SIG-M5 (cell line): ENCODE measurements at places on chromosomes 1 and 21.

GRCh38 chr1:23421753-23422240, 2.8 kb downstream of the TCEA3 start:
- DNase-seq: no peak

DNA sequence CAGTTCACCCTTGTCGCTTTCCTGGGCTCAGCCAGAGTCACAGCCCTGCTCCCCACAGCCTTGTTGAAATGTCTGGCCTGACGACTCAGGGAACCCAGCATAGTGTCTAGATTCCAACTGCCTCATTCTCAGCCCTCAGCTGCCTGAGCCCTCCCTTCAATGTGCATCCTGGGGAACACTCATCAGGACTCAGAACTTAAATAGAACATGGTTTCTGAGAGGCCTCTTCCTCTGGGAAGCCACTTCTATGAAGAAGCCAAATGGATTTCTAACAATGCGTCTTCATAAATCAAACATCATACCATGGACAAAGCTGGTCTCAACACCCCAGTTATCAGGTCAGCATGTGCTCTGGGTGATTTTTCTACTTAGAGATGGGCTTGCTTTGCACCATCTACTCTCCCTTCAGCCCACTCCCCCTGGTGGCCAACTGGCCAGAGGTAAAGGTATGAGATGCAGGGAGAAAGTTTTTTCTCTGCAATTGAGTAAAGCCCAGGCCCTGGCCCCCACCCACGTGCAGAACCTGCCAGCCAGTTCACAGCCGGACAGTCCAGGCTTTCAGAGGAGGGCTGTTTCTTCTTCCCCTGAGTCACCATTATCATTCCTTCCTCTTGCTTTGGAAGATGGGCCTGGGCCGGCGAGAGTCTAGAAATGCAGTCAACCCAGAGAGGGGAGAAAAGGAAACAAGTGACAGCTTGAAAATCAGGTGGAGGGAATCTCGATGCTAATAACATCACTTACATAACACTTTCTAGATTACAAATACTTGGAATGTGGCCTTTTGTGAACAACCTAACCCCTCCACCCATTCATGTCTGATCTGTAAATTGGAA, 32.1 kb downstream of the CD244 start:
- peak; percentile 9 for DNase-seq

- no peak for DNase-seq
These were observed 114.6 kb upstream of the NEK7 start for GRCh38 chr1:198042168-198042567.

DNA sequence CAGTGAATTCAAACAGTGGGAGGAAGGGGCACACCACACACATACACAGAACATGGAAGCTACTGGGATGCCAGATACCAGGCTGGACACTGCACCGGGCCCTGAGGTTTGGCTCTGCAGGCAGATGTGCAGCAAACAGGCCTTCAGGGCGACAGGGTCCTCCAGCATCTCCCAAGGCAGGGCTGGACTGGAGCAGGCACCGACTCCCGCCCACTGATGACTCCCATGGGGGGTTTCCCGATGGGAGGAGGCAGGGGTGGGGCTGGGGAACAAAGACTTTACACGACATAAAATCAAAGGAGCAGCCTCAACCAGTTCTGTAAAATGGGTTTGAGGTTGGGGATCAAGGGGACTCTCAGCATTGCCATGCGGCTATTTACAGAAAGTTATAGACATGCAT, 118.1 kb downstream of the SYT2 start:
- DNase-seq: no peak

DNA sequence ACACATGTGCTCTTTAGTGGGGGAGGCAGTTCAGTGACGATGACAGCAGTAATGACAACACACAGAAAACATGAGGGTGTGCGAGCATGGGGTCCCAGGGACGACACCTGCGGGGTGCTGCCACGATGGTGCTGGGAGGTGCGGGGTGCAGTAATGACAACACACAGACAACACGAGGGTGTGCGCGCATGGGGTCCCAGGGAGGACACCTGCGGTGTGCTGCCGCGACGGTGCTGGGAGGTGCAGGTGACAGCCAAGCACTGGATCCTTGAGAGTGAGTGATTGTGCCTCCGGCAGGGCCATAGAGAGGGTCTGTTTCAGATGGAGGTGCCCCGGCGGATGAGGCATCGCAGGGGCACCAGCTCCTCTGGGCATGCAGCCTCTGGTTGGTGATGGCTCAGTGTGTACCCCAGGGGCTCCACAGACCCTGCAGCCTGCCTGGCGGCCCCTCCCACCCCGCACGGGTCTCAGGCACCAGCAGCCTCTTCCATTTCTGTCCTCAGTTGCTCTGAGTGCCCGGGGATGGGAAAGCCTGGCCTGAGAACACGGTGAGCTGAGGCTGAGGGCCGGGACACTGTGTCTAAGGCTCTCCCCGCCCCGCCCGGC, 191.7 kb upstream of the ARHGEF16 start:
- no peak for DNase-seq

DNA sequence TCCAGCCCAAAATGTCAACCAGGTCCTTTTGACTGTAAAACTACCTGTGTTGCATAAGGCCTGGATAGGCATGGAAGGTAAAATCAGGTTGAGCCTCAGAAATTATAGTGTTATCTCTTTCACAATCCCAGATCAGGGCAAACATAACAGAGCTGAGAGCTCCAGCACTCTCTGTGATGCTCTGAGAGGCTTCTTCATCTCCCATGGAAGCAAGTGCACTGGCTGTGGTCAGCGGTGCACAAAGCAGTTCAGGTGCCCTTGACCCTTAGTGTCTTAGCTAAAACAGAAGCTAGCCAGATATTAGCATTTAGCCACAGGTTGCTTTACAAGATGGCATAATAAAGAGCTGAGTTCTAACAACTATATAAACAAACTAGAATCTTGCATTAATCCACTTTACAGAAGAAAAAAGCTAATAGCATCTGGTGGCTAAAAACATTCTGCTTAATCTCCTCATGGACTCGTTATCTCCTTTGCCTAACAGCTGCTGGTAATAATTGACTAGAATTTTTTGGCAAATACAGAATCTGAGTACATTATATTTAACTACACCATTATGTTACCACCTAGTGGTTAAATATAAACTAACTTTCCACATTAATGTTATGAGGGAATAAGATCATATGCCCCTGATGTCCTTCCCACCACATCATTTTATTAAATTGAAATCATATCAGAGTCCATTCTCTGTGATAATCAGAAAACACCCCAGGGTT, 25.6 kb upstream of the POGK start:
- no peak for DNase-seq

DNA sequence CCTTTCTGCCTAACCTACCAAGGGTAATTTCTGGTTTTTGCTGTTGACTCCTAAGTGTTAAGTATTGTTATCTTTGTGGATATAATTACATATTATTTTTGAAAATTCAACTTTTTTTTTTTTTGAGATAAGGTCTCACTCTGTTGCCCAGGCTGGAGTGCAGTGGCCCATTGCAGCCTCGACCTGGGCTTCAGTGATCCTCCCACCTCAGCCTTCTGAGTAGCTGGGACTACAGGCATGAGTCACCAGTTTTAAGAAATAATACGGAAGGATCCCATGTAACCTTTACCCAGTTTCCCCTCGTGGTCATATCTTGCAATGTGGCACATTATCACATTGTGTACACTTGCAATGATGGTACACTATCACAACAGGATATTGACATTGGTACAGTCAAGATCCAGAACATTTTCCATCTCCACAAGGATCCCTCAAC, 3.1 kb downstream of the CHD1L start:
- DNase-seq: peak; percentile 44

DNA sequence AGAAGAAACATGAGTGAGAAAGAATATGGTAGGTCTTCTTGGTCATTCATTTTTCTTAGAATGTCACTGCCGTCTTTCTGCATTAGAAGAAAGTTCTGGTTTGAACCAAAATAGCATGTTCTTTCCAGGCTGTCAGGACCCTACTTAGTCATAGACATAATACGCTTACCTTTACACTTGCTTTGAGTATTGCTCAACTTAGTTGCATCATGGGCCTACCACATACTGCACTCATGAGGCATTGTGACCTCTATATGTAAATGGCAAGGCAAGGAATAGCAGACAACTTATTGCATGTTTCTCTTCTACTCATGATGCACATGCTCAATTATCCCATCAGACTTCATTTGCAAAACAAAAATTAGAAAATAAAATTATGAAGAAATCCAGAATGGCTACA, 415.0 kb downstream of the HLX start:
- no peak for DNase-seq

DNA sequence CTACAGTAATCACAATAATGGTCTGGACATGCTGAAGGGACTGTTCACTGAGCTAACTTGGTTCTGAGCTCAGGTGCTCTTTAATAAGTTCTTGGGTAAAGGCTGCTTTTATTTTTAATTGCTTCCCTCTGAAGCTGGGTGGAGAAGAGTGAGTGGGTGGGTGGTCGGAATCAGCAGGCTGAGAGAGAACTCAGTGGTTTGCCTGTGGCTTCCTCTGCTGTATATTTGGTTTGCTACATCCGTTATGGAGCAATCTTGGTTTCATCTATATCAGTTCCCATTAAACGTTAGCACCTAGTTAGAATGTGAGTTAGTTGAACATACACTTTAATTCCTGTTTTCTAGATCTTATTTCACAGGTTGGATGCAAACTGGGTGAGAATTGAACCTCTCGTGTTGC, 23.3 kb downstream of the CNIH4 start:
- peak; percentile 84 for DNase-seq

DNA sequence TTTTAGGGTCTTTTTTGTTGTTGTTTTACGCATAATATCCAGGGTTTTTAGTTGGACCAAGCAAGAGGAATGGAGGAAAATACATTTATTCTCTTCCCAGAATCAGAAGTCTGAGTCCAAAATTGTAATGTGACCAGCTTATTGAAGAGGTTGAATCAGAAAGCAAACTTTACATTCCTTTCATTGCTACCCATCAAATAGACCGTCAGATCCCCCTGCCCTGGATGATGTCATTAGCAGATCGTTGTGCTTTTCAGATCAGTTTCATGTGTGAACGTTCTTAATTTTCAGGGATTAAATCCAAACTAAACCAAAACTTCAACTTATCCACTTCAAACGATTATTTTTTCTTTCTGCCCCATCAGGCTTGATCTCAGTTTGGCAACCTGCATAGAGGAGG, 85.7 kb upstream of the NGF start:
- no peak for DNase-seq

- DNase-seq: peak; percentile 80
These were observed 18.6 kb downstream of the AZIN2 start for GRCh38 chr1:33099290-33100118.

GRCh38 chr1:37474697-37475379, 458 bp downstream of the ZC3H12A start:
- no peak for DNase-seq

DNA sequence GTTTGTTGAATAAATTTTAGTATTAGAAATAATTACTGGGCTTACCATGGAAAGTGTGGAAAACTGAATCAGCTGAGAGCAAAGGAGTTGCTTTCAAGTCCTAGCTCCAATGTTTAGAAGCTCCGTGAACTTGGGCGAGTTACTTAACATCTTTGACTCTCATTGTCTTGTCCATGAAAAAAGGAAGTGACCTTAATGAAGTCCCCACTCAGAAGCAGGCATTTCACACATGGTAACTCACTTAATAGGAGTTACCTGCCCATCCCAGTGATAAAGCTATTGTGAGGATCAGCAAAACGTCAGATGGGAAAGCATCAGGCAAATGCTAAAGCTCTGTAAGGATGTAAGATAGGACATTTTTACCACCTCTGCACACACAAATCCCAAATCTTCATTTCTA, 34.0 kb upstream of the GADD45A start:
- DNase-seq: no peak

DNA sequence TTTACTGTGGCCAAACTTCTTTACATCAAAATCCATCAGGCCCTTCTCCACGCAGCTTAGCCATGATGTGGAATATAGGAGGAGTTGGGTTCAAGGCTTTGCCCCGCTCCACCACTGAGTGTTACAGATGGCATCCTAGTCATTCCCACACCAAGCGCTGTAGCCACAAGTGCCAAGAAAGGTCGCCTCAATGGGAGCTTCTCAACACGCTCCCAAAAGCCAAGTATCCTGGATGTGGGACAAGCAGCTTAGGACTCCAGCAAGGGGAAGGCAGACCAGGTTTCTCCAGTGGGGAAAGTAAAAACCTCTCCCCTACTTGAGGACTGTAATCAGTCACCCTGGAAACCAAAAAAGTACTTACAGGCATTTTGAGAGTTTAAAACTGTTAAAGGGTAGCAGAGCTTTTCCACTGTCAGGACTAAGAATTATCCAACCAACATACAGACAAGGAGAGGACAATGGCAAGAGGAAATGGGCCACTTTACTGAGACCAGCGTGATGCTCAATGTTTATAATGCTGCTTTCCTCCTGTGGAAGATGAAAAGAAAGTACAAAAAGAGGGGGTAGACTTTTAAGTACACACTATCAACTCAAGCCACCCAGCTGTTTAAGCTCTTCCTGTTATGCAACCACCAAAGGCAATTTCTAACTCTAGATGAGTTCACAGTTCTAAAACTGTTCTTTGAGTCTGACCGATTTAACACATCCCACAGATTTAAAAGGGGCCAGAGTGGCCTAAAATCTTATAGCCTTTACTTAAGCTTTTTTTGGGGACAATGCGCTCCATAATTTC, 120.7 kb upstream of the KRTAP19-8 start:
- no peak for DNase-seq

DNA sequence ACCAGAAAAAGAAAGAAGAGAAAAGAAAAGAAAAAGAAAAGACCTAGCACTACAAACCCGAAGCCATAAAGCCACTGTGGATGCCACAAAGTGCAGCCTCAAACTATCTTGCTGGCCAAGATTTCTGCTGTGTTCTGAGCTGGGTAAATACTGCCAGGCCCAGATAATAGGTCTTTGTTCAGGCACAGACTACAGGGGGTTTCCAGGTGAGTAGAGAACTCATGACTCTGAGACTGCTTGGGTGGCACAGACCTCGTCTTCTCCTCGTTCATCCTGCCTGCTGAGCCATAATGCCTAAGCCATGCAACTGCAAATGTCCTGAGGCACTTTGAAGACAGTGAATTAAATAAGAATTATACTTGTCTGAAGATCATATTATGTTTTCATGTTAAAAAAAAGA, 651.8 kb downstream of the LMO4 start:
- no peak for DNase-seq

DNA sequence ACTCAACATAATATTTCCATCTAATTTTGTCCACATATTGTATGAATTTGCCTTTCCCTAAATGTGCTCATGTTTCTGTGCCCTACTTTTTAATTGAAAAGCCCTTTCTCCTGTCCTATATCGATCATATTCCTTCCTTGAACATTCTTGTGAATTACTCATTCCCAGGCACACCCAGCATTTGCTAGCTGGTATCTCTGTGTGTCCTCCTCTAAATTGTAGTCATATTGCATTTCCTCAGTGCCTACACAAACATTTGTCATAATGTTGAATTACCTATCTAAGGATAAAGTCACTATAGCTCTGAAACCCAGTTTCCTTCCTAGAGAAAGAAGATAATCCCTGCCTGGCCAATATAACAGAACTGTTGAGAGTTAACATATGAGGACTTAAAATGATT, 39.6 kb upstream of the TBX15 start:
- DNase-seq: no peak

GRCh38 chr1:91171898-91172297, 150.1 kb upstream of the ZNF644 start:
- DNase-seq: no peak

- no peak for DNase-seq
These were observed 98.9 kb upstream of the DPYD start for GRCh38 chr1:98019747-98020146.
